ENCODE measurements at places on chromosomes 12 and 14.

DNA sequence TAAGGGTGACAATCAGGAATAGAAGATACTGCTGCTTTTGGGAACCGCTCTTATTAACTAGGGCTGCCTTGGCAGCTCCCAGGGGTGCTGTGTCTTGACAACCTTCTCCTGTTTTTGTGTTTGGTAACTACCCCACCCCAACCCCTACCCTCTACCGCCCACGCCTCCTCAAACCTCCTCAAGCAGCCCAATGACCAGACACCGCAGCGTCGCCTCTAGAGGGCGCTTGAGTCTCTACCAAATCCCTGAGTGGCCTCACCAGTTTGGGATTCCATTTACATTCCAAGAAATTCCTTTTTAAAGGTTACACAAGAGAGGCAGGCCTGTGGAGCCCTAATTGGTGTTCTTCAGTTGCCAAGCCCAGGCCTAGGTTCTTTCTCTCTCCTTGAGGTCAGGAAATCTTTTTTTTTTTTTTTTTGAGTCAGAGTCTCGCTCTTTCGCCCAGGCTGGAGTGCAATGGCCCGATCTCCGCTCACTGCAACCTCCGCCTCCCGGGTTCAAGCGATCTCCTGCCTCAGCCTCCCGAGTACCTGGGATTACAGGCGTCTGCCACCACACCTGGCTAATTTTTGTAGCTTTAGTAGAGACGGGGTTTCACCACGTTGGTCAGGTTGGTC is 72.4 kb upstream of the USP44 start:
- DNase-seq, result no peak

- no peak for DNase-seq
Observed at GRCh38 chr12:53200107-53200457, 7.0 kb downstream of the ITGB7 start.

GRCh38 chr12:121767525-121768016 is 25.9 kb downstream of the RHOF start:
- no peak for DNase-seq

- no peak for DNase-seq
Observed at GRCh38 chr12:131389054-131390013, 321.6 kb upstream of the SFSWAP start.

DNA sequence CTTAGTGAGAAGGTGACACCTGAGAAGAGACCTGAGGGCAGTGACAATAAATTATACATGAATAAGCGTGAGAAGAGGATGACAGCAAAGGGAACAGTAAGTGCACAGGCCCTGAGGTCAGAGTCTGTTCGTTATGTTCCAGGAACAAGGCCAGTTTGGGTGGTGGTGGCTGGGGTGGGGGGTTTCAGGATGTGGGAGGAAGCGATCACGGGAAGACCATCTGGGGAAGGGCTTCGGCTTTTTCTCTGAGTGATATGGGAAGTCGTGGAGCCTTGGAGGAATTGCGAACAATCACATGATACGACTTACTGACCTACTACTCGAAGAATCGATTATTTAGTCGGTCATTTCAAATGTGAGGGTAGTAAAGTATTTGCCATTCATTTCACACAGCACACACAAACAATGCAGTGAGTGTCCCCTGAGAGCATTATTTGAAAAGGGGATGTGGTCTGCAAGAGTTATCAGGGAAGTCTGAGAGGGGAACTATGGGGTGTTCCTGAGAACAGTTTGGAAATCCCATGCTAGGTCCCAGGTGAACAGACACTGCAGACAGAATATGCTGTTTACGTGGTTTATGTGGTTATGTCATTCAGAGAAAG is 94.7 kb downstream of the SLC38A1 start:
- DNase-seq, result no peak

GRCh38 chr12:13175499-13175898 is 21.0 kb upstream of the EMP1 start:
- no peak for DNase-seq

- no peak for DNase-seq
Observed at GRCh38 chr12:116331876-116332275, 54.4 kb upstream of the MED13L start.

DNA sequence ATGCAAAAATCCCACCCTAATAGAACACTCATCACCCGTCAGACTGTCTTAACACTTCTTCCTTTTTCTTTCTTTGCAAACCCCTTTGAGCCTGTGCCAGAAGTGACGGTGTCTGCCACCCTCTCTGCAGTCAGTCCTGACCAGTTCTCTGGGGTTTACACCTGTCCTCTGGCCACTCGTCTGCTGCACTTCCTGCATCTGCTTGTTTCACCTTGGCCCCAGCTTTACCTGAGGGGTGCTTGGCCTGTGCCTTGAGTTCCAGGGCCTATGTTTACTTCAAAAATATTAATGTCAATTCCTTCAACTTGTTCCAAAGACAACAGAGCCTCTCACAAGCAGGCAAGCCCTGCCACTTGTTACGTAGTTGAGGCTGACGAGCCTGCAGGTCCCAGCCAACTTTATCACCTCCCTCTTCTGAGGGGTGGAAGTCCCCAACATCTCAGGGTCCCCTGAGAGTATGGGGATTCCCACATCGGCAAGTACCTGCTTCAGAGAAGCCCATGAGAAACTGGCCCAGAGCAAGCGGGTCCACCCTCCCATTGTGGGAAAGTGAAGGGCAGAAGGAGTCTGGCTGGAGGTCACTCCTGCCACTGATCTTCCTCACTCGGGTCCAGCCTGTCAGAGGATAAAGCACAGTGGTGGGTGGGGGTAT is 205.4 kb downstream of the DAD1 start:
- DNase-seq, result no peak

DNA sequence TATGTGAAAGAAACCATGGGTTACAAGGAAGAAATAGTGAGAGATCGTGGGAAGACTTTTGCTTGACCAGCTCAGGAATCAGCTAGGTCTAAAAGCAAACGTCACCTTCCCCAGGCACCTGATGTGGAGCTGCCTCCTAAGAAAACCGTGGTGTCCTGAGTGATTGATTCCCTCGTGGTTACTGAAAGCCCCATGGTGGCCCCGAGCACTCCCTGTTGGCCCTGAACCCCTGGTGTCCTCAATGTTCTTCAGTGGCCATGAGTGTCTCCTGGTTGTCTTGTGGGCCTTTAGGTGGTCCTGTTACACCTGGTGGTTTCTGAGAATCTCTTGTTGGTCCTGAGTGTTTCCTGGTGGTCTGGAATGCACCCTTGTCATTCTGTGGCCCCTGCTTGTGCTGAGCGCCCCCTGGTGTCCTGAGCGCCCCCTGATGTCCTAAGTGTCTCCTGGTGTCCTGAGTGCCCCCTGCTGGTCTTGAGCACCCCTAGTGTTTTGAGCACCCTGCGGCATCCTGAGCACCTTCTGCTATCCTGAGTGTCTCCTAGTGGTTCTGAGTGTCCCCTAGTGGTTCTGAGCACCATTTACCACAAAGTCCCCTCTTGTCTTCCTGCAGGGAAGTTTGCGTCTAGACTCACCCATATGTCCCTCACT is 518.7 kb downstream of the TMEM121 start:
- peak; percentile 63 for DNase-seq

DNA sequence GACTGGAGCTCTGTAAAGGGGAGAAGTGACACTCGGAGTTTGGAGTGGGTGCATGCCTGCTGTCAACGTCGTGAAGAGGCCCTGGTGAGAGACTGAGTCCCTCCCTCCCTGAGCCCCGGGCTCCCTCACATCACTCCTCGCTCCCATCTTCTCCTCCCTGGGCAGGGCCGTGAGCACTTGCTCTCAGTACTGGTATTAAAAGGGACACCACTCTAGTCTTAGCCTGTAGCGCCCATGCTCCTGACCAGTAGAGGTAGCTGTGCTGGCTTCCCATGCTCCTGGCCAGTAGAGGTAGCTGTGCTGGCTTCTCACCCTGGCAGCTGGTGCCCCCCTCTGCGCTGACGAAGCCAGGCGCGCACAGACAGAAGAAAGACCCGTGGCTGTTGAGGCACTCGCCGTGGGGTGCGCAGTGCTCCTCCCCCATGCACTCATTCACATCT is 14.7 kb downstream of the ISCA2 start:
- DNase-seq, result no peak

DNA sequence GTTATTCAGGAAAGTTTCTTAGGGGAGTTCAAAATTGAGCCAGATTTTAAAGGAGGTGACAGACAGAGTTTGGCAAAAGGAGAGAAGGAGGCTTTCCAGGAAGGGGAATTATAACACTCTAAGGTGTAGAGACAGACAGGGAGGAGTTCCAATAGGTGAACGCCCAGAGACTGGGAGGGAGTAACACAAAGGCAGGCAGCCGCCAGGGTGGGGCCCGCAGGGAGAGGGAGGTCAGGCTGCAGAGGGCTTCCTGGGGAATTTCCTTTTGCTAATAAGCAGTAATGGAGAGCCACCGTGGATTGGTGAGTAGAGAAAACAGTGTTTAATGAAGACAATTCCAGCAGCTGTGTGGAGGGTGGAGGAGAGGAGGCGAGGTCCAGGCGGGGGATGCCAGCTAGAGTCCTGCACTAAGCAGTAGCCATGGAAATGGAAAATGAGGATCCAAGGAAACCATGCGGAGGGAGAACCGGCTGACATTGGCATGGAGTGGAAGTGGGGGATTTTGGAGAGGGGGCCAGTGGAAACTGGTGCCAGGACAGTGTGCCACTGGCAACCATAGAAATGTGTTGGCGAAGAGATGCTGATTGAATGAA is 22.2 kb downstream of the GRIN2B start:
- no peak for DNase-seq

- DNase-seq, result no peak
Observed at GRCh38 chr12:16939871-16940306, 333.9 kb upstream of the LMO3 start.

DNA sequence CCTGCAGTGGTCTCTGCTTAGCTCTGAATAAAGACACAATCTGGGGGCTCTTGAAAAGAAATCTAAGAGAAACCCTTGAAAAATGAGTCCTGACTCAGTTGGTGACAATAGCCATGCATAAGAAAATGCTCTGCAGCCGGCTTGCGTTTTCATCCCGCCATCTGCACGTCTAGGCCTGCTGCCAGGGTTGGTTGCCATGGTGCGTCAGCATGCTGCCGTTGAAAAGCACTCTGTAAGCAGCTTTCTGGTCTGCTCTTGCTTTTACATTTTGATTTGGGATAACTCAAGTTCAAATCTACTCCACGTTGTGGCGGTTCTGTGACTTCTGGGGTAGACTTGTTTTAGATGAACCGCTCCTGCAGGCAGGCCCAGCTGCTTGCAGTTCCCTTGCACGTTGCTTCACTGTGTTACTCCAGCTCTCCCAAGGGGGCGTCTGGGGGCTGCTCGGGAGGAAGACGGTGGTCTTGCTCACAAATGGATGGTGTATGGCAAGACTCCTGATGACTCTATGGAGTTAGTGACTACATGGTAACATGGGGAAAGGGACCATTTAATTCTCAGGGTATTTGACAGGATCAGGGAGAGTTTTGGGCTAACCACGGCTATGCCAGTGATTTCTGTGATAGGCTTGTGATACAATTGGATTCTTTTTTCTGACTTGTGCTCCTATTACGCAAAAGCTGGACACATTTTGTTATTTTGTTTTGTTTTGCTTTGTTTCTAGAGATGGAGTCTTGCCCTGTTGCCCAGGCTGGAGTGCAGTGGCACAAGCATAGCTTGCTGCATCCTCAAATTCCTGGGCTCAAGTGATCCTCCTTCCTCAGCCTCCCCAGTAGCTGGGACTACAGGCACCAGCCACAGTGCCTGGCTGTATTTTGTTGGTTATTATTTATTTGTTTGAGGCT is 15.8 kb downstream of the WNT5B start:
- DNase-seq, result no peak

DNA sequence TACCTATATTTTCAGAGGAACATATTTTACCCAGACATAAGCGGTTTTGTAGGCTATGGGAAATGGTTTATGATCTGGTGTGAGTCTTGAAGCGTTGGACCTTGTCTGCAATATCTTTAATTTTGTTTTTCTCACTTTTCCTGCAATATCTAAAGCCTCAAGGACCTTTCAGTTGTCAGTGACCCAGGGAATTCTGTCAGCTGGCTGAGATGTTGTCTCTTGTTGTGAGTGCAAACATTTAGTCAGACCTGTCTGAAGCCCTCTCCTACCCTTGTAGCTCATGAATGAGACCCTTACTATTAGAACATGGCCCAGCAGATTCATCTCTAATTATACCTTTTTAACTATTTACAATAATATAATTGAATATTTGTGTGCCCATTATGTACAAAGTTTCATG is 53.6 kb downstream of the SPATA7 start:
- no peak for DNase-seq

- DNase-seq, result peak; percentile 41
Observed at GRCh38 chr12:121297435-121297991, 1.0 kb upstream of the CAMKK2 start.

DNA sequence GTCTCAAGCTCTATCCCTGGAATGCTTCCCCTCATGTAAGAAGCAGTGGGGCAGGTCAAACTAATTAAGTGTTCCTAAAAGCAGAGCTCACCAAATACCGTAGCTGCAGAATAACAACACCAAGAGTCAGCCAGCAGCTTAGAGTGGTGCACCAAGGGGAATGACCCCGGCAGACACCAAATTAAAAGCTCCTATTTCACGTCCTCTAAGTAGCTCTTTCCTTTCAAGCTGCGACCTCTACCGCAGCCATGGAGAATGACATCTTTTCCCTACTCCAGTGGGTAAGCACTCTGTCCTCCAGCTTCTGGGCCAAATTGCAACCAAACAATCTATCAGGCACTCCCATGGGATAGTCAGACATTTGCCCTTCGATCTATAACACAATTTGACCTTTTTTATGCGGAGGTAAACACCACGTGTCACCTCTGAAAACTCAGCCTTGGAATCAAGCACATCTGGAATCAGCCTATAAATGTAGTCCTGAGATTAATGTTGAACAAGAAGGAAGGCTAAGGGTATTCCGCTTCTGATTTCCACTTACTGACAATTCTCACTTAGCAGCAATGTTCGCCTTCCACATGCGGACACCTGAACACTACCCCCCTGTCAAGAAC is 67.6 kb upstream of the CDKN3 start:
- DNase-seq, result no peak

DNA sequence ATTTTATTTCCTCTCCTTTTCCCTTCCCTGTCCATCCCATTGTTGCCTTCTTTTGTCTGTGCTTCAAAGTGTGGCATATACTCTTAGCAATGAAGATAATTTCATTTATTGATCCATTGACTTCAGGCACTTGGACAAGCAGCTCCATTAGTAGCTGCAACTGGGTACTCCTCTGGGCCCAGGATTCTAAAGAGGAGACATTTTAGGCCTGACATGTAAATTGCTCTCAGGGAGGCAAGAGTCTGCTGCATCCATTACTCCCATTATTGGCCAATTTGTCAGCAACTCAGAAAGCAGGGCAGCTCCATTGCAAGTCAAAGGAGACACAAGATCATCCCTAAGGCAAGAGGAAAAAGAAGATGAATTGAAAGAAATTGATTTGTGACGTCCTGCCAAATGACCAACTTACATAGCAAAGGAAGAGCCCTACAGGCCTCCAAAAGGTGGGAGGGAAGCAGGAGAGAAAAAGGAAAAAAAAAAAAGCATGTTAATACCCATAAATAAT is 1094.1 kb upstream of the FLRT2 start:
- DNase-seq, result no peak

DNA sequence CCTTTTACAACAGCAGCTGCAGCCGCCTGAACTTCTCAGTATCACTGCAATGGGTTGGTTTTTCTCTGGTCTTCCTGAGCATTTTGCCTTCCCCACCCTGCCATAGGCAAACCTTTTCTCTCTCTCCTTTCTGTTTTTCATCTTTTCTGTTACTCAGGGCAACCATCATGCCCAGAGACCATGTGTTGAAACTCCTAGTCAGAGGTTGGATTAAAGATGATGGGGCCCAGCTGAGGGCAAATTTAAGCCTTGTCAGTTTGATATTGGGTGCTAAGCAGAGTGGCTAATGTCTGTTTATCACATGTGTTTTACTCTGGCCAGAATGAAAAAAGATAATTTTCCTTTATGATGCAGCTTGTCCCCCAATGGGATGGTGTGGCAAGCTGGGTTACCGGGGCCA is 107.9 kb upstream of the PMCH start:
- DNase-seq, result no peak

GRCh38 chr14:68891851-68892660 is 87.0 kb downstream of the ACTN1 start:
- no peak for DNase-seq

GRCh38 chr14:76997257-76997970 is 31.1 kb downstream of the IRF2BPL start:
- DNase-seq, result no peak

All from stimulated activated CD8-positive, alpha-beta memory T cell treated with anti-CD3 and anti-CD28 coated beads, Interleukin-4, amount 100 ng/mL, for 4 hours (primary cell).